ENCODE measurements at places on chromosomes 12 and 14. TPM values are rescaled to one million over a fixed set of nuclear protein-coding genes. Genes with fewer than 3 reads are reported as not detected.

- no peak for DNase-seq
Observed at GRCh38 chr14:67491285-67491684, 2.8 kb upstream of the TMEM229B start.

DNA sequence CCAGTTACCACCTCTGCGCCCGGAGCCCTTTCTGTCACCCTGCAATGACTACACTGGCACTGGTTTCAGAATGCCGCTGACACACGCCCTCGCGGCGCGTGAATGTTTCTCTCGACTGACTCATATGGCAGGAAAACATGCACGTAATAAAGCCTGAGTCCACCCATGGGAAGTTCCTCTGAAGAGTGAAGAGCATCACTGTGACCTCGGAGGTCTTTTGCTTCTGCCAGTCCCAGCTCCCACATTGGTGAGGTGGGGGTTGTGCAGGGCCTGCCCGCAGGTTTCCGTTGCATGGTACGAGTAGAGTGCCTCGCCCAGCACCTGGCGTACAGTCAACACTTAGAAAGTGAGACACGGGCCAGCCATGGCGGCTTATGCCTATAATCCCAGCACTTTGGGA, 11.1 kb upstream of the SLC6A12 start:
- DNase-seq, result no peak

DNA sequence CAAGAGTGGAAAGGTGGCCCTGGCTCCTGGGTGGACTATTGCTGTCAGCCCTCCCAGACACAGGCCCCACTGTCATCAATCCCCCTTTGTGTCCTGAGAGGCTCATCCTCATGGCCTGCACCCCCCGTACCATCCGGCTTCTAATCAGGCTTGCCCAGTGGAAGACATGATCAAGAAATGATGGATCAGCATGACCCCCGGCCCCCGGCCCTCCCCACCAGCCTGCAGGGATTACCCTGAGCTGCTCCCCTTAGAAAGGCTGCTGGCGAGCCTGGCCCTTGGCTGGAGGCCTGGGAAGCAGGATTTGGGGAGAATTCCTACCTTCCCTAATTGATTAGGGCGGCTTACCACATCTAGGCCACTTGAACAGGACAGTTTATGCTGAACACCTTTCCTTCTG, 171.2 kb downstream of the PIWIL1 start:
- DNase-seq, result no peak

DNA sequence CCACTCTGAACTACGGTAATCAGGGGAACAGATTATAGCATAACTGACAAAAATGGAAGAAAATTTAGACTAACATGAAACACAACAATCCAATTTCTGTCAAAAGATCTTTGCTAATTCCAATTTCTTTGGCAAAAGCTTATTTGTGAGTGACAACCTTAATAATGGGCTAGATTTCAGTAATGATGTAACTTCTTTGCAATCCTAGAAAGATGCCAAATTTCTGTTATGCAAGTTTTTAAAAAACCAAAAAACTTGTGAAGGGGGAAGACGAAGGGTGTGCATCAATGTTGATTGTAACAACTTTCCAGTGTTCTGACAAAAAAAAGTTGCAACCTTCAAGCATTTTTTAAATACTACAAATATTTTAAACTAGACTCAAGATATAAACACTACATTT, 59.9 kb downstream of the DICER1 start:
- DNase-seq, result no peak

- DNase-seq, result no peak
Observed at GRCh38 chr12:41336041-41336549, 148.0 kb downstream of the PDZRN4 start.

- DNase-seq, result no peak
Observed at GRCh38 chr14:24388474-24389179, 10.2 kb upstream of the NYNRIN start.

DNA sequence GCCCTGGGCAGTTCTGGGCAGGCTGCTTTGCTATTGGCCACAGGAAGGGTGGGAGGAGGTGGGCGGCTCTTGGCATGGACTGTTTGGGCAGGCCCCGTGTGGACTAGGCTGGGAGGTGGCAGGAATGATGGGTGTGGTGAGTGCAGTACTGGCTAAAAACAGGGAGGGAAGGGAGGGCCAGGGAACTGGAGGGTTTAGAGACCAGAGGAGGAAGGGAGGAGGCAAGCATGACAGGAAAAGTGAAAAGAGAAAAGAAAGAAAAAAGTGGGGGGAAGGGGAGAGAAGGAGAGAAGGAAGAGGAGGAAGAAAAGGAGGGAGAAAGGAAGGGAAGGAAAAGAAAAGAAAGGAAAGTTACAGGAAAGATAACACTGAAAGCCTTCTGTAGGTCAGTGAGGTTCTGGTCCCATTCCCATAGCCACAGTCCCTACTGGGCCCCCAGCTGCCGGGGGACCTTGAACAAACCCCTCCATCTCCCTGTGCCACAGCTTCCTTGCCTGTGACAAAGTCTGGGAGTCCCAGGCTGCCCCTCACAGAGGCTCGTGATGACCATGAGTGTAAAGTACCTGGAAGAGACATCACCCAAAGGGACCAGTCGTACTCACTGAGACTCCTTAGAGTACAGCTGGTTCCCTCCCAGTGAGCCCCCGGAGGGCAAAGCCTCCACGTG, 1.1 kb upstream of the C14orf132 start:
- DNase-seq, result no peak

DNA sequence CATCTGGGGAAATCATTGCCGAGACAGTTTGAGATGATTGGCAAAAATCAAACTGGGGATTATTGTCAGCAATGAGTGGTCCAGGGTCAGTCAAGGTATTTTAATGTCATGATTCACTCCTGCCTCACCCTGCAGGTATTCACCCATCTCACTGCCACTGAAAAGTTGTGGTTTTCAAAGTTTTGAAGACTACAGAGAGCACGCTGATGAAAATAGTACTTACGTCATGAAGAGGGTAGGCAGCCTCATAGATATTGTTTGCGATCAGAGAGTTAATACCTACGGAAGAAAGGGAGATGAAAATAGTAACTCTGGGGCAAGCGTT, 138.0 kb downstream of the ANO2 start:
- DNase-seq, result no peak

GRCh38 chr12:1829306-1829900, 9.0 kb downstream of the LRTM2 start:
- no peak for DNase-seq

GRCh38 chr12:48525332-48525731, at the start of gene OR8S1:
Gene OR8S1, plus strand, starts transcription at chr12:48525632. Its CDS starts 0 bp downstream, at chr12:48525632.
- no peak for DNase-seq

The PLBD1 gene
- total RNA-seq, result 18.1 TPM

The IGF1 gene
- total RNA-seq, result 14.0 TPM

The NEUROD4 gene
- not detected for total RNA-seq
